ENCODE measurements at places on chromosomes 6 and 20. TPM values are rescaled to one million over a fixed set of nuclear protein-coding genes. Genes with fewer than 3 reads are reported as not detected.

GRCh38 chr6:83215131-83216047 lies 22.2 kb downstream of the RWDD2A start:
- H3K4me1 ChIP-seq = no peaks in the 10 kb centered on the region
- no peak overlapping the region for H3K27ac ChIP-seq
- H3K36me3 ChIP-seq = no peaks in the 10 kb centered on the region

The VIP gene
- total RNA-seq = not detected

DNA sequence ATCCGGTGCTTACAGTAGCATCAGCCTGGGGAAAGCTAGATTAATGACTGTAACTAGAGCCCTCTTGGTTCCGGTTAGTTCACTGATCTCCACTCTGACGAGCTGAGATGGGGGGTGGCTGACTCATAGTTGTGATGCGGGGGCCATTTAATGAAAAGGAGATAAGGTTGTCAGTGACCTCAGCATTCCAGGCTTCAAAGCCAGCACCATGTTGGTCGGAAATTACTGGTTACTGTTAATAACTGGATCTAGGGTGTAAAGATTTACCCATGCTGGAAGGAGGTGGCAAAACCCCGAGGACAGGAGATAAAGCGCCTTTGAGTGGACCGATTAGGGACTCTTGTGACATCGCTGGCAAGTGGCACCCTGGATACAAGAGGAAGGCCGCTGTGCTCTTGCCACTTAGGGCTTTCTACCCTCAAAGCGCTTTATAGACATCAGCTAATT lies 21.1 kb downstream of the FOXC1 start:
- H3K27me3 ChIP-seq = peaks cover 38% of the 10 kb centered on the region
- no peak overlapping the region for H3K27ac ChIP-seq
- DNase-seq = no peak
- H3K4me1 ChIP-seq = peaks cover 2% of the 10 kb centered on the region
- H3K4me3 ChIP-seq = no peak overlapping the region

The PLCG1 gene
- 117 TPM for total RNA-seq

- no peaks in the 10 kb centered on the region for H3K27me3 ChIP-seq
- peaks cover 19% of the 10 kb centered on the region for H3K36me3 ChIP-seq
- H3K27ac ChIP-seq = no peak overlapping the region
- no peak for DNase-seq
Measured at GRCh38 chr20:4925842-4926530, 75.3 kb downstream of the SLC23A2 start.

- no peak overlapping the region for H3K27ac ChIP-seq
- DNase-seq = no peak
- peaks cover 28% of the 10 kb centered on the region for H3K4me1 ChIP-seq
- H3K4me3 ChIP-seq = no peak overlapping the region
Measured at GRCh38 chr6:118771253-118771652, 119.9 kb upstream of the CEP85L start.

GRCh38 chr6:75363304-75363703 lies 78.7 kb upstream of the TMEM30A start:
- no peak overlapping the region for H3K27ac ChIP-seq
- no peaks in the 10 kb centered on the region for H3K36me3 ChIP-seq
- no peak for DNase-seq
- no peak overlapping the region for H3K4me3 ChIP-seq
- peaks cover 8% of the 10 kb centered on the region for H3K27me3 ChIP-seq
